GM10248 (cell line): ENCODE measurements at places on chromosomes 1 and 21.
A peak's percentile ranks its signal among the peaks of the same experiment; 100 is the strongest.

DNA sequence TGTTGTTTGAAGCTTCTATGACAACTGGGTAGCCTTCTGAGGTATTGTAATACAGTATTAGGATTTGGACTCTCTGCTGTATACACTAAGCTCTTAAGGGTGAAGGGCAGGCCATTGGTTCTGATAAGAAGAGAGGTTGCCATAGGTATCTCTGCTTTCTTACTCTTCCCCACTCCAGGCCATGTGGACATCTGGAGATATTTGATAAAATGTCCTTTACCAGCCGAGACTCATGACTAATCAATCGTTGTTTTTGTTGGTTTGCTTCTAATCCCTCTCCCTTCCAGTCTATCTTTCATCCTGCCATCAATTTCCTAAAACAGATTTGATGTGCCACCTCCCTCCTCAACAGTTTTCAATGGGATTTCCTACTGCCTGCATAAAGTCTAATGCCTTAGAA is 64.6 kb upstream of the WDR26 start:
- DNase-seq, result no peak

GRCh38 chr1:54606096-54606989 is 17.0 kb downstream of the FAM151A start:
- no peak for DNase-seq

- DNase-seq, result no peak
Observed at GRCh38 chr21:31354122-31354521, 10.1 kb upstream of the TIAM1 start.

GRCh38 chr1:9315411-9316079 is 22.9 kb downstream of the SPSB1 start:
- peak; percentile 67 for DNase-seq

DNA sequence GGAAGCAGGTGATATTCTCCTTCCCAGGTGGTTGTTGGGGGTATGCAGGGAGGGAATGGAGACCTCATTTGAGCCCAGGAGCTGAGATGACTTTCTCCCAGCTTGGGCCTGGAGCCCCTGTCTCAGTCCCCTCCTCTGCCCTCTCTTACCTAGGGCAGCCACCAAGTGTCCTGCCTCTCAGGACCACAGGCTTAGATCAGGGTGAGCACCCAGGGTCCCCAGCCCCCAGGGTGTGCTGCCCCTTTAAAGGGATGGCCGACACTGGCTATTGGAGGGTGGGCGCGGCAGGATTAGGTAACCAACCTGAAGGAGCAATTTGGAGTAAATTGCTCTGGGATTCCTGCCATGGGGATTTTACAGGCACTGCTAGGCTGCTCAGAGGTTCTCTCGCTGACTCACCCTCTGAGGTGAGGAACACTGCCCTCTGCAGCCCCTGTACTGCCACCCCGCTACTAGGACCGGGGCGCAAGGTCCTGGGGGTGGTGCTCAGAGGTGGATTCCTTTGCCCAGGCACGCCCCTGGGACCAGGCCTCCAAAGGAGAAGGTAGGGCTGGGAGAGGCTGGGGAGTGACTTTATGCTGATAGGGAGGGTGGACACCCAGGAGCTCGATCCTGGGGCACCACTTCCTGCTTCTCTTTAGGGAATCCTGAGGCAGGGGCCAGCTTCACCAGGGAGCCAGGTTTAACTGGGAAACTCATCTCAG is 1.5 kb downstream of the RPS6KA1 start:
- peak; percentile 60 for DNase-seq

DNA sequence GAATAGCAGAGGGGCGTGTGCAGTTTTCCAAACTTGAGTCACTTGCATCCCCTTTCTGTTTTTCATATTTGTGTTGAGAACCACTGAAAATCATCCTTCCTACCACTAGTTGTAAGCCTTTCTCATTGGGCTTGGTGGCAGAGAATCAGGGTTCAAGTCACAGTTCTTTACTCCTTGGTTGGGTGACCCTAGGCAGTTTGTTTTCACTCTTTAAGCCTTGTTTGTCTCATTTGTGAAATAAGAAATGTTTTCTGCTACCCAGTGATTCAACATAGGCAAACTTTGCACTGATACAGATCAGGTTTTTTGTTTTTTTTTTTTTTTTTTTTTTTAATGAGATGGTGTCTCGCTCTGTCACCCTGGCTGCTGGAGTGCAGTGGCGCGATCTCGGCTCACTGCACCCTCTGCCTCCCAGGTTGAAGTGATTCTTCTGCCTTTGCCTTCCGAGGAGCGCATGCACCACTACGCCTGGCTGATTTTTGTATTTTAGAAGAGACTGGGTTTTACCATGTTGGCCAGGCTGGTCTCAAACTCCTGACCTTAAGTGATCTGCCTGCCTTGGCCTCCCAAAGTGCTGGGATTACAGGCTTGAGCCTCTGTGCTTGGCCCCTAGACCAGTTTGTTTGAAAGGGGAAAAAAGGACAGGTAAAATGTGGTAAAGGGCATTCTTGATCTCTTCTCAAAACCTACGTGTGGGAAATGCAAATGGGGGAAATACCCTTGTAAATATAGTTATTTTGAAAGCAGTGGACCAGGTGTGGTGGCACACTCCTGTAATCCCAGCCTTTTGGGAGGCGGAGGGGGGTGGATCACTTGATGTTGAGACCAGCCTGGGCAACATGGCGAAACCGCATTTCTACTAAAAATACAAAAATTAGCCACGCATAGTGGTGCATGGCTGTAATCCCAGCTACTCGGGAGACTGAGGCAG is 3.2 kb downstream of the CLIC4 start:
- no peak for DNase-seq

GRCh38 chr1:181180407-181181031 is 92.0 kb downstream of the IER5 start:
- no peak for DNase-seq

- no peak for DNase-seq
Observed at GRCh38 chr1:43396059-43396458, 6.4 kb downstream of the SZT2 start.

DNA sequence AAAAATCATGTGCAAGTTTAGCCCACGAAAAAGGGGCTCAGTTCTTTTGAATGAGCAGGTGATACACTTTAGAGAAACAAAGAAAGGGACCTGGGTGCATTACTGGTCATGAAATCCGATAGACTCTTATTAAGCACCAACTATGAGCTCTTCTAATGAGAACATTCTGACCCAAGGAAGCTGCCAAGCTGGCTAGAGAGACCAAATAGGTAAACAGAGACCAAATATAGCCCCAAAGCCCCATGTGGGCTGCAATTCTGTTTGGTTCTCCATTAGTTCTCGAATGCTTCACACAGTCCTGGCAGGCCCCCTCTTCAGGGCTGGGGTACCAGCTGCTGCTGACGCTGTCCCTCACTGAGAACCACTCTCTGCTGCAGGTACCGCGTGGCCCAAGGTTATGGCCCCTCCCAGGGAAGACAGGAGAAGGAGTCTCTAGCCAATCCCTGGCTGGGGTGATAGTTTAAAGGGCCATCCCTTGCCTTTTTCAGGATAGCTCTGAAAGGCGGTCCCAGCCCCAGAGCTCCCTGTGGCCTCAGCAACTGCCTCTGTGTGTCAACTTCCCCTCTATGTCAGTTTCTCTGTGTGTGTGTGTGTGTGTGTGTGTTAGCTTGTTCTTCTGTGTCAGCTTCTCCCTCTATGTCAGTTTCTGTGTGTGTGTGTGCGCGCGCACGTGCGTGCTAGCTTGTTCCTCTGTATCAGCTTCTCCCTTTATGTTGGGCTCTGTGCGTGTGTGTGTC is 7.1 kb upstream of the UBXN10 start:
- DNase-seq, result no peak

GRCh38 chr21:25733859-25734653 is 648 bp downstream of the ATP5PF start:
- no peak for DNase-seq

DNA sequence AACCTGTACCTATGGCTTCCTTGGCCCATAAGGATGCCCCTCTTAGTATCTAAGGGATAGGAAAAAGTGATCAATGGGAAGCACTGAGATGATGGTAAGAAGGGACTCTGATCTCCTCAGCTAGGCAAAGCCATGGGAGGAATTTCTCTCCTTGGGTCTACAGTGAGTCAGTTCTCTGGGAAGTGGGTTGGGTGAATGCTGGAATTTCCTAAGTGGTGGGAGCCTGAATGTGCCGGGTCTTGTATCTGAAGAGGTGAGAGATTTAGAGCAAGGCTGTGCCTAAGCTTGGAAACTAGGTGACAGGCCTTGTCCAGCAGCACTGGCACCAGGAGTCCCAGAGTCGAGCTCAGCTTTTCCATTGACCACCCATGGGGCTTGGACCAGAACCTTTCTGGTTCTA is 96.3 kb upstream of the SLC2A1 start:
- DNase-seq, result no peak

GRCh38 chr21:24418671-24419070 is 1188.6 kb downstream of the MRPL39 start:
- no peak for DNase-seq

DNA sequence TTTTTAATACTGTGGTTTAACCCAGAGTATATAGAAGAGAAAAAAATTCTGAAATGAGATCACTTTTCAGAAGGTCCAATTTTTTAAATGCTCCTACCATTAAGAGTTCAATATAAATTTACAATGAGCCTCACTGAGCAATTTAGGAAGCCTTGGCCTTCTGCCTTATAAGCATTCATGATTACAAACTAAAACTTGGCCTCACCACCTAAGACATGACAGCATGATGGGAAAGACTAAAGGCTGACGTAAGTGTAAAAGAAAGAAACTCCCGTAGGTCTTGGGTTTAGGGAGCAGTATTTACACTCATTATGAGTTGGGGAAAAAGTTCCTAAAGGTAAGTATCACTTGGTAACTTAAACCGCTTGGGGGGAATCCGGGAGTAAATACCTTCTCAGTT is 70.7 kb upstream of the ESRRG start:
- DNase-seq, result no peak

DNA sequence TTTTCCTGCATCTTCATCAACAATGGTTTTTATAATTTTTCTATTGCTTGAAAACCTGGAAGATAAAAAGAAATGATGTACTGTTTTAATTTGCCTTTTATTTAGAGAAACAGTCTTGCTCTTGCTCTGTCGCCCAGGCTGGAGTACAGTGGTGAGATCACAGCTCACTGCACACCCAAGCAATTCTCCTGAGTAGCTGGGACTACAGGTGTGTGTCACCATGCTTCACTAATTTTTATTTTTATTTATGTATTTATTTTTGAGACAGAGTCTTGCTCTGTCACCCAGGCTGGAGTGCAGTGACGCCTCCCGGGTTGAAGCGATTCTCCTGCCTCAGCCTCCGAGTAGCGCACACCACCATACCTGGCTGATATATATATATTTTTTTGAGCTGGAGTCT is 43.0 kb upstream of the RPL11 start:
- no peak for DNase-seq

- DNase-seq, result no peak
Observed at GRCh38 chr1:65846866-65847265, 54.2 kb downstream of the PDE4B start.

DNA sequence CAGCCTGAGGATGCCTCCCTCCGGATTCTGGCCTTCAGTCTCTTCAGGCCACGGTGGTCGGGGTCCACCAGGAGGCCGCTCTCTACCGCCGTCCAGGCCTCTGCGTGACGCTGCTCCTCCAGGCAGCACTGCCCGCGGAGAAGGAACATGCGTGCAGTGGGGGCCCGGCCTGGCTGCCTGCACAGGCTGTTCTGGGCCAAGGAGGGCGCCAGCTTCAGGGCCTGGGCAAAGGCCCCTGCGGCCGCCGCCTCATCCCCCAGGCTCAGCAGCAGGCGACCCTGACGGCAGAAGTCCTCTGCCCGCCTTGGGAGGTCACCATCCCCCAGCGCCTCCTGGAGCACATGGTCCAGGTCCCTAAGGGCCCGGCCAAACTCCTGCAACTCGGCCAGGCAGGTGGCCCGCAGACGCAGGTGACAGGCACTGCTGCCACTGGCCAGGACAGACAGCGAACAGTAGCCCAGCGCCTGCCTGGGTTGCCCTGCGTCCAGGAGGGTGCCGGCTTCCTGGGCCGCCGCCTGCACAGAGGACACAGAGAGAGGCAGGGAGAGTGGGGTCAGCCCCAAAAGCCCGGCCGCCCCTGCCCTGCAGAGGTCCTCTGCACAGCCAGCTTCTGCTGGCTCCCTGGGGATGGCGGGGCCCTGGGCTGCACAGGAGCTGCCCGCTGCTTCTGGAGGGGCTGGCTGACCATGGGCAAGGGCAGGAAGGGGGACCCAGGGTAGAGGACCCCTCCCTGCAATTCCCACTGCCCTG is 8.7 kb upstream of the MMEL1 start:
- peak; percentile 23 for DNase-seq

- DNase-seq, result no peak
Observed at GRCh38 chr1:8989821-8990220, 36.4 kb downstream of the SLC2A7 start.
